ENCODE measurements at places on chromosomes 2 and 18.

DNA sequence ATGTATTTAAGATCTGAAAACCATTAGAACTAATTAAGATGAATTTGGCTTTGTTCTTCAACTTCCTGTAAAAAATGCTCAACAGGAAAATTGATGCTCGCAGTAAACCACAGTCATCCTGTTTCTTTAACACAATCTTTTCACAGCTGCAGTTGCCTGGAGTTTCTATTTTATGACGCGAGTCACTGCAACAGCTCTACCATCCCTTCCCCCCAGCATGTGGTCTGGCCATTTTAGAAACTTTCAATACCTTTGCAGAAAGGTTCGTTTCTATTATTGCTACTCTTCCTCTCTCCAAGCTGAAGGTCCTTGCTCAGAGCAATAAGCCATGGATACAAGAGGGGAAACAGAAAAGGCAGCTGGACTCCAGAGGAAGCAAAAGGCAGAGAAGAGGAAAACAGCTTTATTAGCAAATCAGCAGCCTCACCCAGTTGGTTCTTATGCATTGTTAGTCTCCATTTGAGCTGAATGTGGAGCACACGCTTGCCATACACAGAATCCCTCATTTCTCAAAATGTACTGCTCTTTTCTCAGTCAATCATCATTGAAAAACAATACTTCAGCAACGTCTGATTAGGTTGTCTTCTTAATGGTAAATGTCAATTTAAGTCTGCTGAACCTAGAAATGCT is 3.9 kb downstream of the WIPF1 start:
- peak; percentile 82 for DNase-seq

DNA sequence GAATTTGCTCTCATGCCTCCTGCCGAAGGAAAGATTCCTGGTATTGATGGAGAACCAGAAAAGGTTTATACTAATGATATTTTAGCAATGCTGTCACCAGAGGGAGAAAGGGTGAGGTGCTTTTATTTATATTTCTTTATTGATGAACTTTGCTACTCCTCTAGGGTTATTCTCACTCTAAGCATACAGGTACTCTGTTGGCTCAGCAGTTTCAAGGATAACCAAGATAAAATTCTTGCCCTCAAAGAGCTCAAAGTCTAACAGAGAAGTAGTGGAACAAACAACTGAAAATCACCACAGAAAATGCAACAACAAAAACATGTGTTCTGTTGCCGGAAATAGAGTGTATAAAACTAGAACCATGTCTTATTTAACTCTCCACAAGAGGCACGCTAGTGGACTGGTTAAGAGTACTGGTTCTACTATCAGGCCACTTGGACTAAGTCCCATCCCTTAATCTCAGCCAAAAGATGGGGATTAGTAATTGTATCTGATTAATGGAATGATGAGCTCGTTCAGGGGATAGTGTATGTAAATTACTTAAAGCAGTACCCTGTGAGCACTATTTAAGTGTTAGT is 103.6 kb downstream of the DNAH6 start:
- DNase-seq, result no peak

GRCh38 chr2:192298664-192299063 is 103.9 kb upstream of the TMEFF2 start:
- DNase-seq, result peak; percentile 3

DNA sequence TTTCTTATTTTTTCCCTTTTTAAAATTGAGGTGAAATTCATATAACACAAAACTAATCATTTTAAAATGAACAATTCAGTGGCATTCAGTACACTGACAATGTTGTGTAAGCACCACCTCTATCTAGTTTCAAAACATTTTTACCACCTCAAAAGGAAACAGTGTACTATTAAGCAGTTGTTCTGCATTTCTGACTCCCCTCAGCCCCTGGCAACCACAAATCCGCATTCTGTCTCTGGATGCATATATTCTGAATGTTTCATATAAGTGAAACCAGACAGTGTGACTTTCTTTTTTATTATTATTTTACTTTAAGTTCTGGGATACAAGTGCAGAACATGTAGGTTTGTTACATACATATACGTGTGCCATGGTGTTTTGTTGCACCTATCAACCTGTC is 19.2 kb upstream of the TANK start:
- DNase-seq, result no peak

- DNase-seq, result peak; percentile 65
These were observed 13.0 kb upstream of the FAHD2A start for GRCh38 chr2:95389245-95390119.

- DNase-seq, result peak; percentile 56
These were observed 36.0 kb downstream of the SKA1 start for GRCh38 chr18:50410894-50411293.

GRCh38 chr2:18763338-18763737 is 174.0 kb upstream of the NT5C1B start:
- DNase-seq, result peak; percentile 48

- DNase-seq, result peak; percentile 86
These were observed 62.4 kb downstream of the TANC1 start for GRCh38 chr2:159030674-159031380.

- DNase-seq, result no peak
These were observed 325.1 kb downstream of the RND3 start for GRCh38 chr2:150162241-150162942.

GRCh38 chr2:235606004-235606715 is 112.3 kb downstream of the AGAP1 start:
- peak; percentile 82 for DNase-seq

- DNase-seq, result peak; percentile 67
These were observed 23.9 kb downstream of the COL4A3 start for GRCh38 chr2:227188292-227188691.

DNA sequence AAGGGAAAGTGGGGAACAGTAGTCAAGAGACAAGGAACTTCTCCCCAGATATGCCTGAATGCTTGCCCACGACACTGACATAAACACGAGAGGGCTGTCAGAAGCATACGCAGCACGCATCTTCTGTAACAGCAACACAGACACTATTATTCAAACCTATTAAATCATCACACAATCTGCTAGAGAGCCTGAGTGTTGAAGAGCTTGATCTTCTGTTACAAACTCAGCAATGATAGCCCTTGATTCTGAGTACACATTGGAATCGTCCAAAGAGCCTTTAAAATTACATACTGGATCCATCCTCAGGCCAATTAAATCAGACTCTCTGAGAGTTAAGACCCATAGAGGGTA is 111.6 kb downstream of the ZNF521 start:
- DNase-seq, result no peak

DNA sequence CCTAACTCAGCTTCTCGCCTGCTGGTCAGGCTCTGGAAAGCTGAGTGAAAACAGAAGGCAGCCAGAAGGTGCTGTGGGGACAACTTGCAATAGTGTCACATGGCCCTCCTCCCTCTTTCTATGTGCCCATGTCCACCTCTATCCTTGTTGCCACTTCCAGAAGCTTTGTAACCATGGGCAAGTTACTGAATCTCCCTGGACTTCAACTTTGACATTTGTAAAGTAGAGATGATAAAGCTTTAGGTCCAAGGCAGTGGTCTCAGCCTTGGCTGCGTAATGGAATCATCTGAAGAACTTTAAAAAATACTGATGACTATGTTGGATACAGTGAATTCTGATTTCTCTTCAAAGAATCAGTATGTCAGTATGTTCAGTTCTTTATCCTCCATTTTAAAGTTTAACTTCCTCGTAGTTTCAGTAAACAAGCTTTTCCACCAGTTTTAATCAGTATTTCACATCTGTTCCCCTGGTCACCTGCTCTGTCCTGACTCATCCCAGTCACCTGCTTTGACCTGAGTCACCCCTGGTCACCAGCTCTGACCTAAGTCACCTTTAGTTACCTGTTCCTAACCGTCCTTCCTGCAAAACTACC is 245.2 kb upstream of the STON1 start:
- no peak for DNase-seq

- DNase-seq, result no peak
These were observed 192.5 kb downstream of the TPGS2 start for GRCh38 chr18:36636237-36636817.

GRCh38 chr18:33918571-33918970 is 306.1 kb downstream of the NOL4 start:
- no peak for DNase-seq

GRCh38 chr18:41967680-41968079 is 12.6 kb downstream of the PIK3C3 start:
- DNase-seq, result peak; percentile 15

DNA sequence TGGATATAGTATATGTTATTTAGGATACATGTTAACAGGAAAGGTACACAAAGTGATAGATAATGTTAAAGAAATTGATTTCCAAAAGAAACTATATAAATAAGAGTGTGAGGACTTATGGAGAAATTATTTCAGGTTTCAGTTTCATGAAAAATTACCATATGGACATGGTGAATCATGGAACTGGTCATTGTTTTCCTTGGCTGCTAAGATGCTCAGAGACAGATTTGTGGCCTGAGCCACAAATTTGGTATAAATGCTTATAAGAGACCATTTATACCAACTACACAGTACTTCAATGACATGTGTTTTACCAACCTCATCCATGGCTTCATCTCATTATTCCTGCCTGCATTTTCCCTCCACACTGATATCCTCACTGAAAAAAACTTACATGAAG is 188.1 kb downstream of the FMNL2 start:
- peak; percentile 90 for DNase-seq

DNA sequence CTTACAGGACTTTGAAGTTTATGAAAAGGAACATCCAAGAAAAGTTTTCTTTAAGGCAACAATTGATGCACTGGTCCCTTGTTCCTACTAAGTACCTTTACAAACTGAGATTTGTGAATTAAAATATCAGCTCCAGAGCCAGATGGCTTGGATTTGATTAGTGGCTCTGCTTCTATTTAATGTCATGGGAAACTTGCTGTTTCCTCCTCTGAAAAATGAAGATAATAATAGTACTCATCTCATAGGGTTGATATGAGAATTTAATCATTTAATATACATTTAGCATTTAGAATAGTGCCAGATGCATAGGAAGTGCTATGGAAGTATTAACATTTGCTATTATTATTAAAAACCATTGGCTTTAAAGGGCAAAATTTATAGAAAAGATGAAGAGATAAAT is 2.6 kb upstream of the GAREM1 start:
- DNase-seq, result no peak

GRCh38 chr2:203533676-203534591 is 1.2 kb downstream of the RAPH1 start:
- DNase-seq, result peak; percentile 81

DNA sequence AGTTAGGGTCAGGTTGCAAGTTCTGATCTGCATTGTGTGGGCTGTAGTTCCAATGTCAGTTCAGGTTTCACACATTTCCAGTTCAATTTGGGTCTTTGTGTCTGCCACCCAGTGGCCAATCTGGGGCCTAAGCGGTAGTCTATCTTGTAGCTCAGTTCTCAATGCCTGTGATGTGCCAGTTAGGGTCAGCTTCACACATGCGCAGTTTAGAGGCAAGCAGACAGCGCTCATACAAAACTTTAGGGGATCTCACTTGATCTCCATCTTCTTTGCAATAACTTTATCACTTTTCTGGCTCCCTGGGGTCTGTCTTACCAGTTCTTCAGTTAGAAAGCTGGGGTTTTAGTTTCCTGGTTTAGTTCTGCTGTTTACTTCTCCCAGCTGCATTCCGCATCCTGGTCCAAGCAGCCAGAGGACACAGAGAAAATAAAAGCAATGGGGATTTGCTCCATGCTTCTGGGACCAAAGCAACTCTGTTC is 11.0 kb upstream of the ZNF24 start:
- DNase-seq, result peak; percentile 78

DNA sequence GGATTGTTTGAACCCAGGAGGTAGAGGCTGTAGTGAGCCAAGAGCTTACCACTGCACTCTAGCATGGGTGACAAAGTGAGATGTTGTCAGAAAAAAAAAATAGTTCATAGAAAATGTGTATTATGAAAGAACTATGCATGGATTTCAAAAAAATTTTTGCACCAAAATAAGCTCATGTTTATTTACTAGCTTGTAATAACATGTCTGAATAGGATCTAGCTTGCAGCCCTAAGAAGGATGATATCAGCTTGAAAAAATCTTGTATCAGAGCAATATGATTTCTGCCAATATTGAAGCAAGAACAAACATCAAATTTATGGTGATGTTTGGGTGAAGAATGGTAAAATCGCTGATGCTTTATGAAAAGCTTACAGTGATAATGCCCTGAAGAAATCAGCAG is 97.0 kb upstream of the RFX8 start:
- no peak for DNase-seq

- no peak for DNase-seq
These were observed 2.9 kb downstream of the PROKR1 start for GRCh38 chr2:68646303-68646702.

GRCh38 chr2:62561586-62561985 is 55.6 kb upstream of the TMEM17 start:
- DNase-seq, result no peak
